ENCODE measurements at places on chromosomes 7 and 10. TPM values are rescaled to one million over a fixed set of nuclear protein-coding genes. Genes with fewer than 3 reads are reported as not detected.

GRCh38 chr10:32923849-32924248, 34.2 kb downstream of the ITGB1 start:
- DNase-seq, result no peak

DNA sequence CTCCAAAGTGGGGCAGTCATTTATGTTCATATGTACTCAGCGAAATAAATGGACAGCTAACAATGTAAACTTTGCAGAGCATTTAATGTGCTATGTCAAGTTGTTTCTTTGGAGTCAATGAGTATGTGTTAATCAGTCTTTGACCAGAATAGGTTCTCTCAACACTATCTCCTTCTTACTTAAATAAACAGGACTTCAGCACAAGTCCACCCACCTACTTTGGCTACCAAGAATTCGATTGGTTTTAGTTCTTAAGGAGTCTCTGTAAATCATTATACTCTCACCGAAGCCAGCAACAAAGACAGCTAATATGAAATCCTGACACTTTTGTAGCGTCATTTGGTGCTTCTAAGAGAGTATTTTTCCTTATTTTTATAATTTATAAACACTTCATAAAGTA, 6.9 kb downstream of the WEE2 start:
- DNase-seq, result no peak

DNA sequence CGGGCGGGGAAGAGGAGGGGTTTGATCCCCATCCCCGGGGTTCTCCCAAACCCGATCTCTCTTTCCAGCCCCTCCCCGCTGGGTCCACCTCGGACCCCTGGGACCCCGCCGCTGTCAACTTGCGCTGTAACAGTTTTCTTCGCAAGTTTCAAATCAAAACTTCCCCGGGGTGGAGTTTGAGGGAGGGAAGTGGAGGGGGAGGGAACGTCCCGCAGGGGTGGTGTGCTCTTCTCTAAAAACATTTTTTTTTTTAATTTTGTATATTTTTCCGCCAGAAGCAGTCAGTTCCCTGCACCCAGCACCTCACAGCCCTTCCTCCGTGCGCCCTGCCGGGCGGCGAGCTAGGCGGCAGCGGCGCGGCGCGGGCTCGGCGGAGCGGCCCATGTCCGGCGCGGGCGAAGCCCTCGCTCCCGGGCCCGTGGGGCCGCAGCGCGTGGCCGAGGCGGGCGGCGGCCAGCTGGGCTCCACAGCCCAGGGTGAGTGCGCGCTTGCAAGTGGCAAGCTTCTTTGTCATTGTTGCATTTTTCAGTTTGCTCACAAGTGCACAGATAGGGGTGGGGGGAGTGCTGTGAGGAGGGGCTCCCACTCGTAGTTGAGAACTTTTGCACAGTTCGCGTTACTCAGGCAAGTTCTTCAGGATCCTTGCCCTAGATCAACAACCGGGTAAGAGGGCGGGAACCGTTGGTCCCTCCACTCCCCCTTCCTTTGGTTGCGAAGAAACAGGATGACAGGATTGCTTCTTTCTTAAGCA, 933 bp downstream of the MDFIC start:
- no peak for DNase-seq

GRCh38 chr7:17623546-17624185, 316.6 kb downstream of the SNX13 start:
- DNase-seq, result no peak

CTAGE15 gene
- total RNA-seq, result 0.13 TPM

DNA sequence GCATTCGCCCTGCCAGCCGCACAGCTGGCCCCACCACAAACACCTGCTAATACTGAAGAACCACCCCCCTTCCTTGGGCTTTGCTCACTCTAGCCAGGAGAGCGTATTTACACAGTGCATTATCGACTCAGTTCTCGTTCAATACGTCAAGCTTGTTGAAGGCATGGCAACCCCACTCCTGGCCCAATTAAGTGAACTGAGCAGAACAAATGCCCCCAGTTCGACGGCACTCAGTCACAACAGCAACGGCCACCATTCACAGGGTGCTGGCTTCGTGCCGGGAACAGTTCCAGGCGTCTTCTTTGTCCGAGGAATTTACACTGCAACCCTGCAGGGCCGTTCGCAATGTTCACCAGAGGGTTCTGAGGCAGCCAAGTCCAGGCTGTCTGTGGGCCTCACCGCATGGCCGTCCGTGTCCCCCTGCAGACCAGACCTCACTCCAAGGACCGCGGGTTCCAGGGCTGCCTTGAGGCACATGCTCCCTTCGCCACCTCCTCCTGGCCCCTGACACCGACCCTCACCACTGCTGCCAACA, 175.3 kb downstream of the DIP2C start:
- DNase-seq, result no peak

VPS37D gene
- total RNA-seq, result 4.3 TPM

- no peak for DNase-seq
Observed at GRCh38 chr7:42283553-42283952, 46.5 kb upstream of the GLI3 start.

DNA sequence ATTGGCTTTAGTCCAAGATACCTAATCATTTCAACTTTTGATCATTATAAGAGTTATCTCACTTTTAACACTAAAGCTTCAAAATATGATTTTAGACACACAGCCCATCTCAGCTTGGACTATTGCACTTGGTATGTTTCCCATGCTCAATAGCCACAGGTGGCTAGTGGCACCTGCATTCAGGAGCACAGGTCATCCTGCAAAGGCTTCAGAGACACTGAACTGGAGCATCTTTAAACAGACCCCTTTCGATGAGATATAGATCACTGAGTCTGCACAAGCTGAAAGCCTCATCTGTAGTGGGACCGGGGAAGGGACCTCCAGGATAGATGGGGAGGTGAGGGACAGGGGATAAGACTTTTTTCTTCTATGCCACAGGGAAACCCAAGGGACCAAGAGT, 48.5 kb upstream of the TARP start:
- DNase-seq, result no peak

TMEM196 gene
- total RNA-seq, result not detected

DNA sequence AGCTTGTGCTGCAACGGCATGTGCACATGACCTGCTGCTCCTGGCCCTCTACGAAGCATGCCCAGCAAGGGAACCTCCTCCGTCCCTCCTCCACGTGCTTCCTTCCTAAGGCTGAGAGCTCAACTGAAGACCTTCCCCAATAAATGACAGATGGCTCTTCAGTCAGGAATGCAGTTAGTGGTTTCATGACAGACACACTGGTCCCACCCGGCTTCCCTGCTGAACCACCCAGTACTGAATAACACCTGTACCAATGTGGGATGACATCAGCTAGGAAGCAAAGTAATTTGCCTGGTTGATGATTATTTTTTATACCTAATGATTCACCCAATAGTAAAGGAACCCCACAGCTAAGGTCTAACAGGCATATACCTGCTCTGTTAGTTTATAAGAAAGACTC, 69.1 kb downstream of the SCRN1 start:
- no peak for DNase-seq

FRMD4A gene
- 80.0 TPM for total RNA-seq

AOAH gene
- total RNA-seq, result not detected

GRCh38 chr7:74003621-74004020, 24.4 kb upstream of the ELN start:
- no peak for DNase-seq

DNA sequence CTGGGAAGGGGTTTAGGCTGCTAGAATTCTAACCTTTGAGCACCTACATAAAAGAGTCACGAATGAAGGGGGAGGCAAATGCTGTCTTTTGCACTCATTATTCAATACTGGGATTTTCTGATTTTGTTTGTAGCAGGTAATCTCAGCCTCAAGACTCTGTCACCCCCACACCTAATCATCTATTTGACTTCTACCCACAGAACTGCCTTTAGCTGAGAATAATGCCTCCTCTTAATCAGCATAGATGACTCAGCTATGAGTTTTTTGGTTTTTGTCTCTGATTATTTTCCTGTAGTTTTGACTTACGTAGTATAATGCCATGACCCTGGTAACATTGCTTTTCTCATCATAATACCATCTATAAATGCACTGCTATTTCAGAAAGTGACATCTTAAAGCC, 42.7 kb upstream of the CACNB2 start:
- no peak for DNase-seq

GRCh38 chr7:135285547-135286233, 52.1 kb downstream of the STRA8 start:
- DNase-seq, result no peak

DNA sequence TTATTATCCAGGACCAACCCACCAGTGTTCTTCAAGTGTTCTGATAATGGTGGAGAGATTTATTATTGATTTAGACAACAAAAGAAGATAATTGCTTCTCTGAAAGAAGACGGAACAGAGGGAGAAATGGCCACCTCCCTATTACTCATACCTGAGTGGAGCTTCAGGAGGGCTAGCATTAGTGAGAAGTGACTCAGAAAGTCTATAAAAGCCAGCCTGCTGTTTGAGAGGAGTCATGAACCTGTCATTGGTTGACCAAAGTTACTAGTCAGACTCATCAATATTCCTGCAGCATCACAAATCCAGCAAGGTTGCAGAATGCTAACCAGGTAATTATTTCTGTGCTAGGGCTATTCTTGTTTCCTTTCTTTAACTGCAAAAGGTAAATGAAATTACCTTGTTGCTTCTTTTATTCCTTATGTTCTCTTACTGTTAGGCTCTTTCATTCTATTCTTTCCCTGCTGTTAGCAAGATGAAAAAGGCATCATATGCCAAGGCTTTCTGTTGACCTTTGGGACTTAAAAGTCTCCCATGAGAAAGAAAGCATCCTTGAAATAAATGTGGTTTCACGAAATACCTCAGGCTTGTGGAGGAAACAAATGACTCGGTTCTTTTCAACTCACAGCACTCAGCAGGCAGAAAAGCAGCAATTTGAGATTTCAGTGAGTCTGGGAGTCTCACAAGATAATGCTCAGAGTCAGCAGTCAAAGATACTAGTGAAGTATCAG, 256.4 kb upstream of the PHYHIPL start:
- DNase-seq, result no peak

DNA sequence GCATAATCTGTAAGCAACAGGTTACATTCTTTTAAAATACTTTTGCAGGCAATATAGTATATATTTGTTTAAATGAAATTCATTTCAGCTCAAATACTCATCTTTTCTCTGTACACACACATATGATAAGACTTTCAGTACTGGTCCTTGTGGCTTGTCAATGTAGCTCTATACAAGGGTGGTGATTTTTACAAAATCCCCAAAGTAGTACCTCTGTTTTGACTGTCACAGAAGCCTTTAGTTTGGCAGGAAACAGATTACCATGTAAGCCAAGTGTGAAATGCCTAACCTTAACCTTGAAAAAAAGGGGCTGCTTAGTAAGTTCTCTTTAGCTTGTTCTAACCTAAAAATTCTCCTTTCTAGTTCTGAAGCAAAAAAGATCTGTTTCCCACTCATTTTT, 87.9 kb downstream of the KCND2 start:
- DNase-seq, result no peak

DNA sequence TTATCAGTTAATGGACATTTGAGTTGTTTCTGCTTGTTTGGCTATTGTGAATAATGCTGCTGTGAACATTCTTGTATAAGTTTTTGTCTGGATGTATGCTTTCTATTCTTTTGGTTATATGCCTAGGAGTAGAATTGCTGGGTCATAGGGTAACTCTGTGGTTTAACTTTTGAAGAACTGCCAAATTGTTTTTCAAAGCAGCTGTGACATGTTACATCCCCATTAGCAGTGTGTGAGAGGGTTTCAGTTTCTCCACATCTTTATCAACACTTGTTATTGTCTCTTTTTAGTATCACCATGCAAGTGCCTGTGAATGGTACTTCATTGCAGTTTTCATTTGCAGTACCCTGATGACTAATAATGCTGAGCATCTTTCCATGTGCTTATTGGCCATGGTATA, 2.1 kb upstream of the NDUFB8 start:
- no peak for DNase-seq

- DNase-seq, result no peak
Observed at GRCh38 chr10:97943294-97943693, 87.1 kb downstream of the CRTAC1 start.

- no peak for DNase-seq
Observed at GRCh38 chr10:3867454-3868270, 82.7 kb upstream of the KLF6 start.

- no peak for DNase-seq
Observed at GRCh38 chr7:50822110-50822509, 39.4 kb upstream of the GRB10 start.

DNA sequence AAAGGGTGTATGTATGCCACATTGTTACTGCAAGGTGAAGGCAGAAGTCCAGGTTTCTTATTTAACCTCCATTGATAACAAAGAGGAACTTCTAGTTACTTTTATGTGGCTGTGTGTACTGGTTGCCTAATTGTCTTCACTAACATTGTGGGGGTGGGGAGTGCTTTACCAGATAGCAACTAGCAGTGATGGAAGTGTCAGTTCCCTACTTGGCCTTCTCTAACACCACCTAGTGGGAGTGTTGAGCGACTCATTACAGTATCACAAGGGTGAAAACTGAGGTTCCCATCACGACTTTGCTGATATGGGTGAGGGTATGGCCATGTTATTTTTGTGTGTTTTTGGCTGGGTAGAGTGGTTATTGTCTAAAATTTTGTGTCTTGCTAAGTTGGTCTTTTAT, 274.4 kb downstream of the THSD7A start:
- DNase-seq, result no peak

GRCh38 chr7:97771576-97771975, 39.7 kb downstream of the TAC1 start:
- no peak for DNase-seq

GAD2 gene
- total RNA-seq, result not detected

- DNase-seq, result no peak
Observed at GRCh38 chr7:19090526-19090925, 26.9 kb downstream of the TWIST1 start.

C10orf67 gene
- not detected for total RNA-seq

LRRD1 gene
- not detected for total RNA-seq

DNA sequence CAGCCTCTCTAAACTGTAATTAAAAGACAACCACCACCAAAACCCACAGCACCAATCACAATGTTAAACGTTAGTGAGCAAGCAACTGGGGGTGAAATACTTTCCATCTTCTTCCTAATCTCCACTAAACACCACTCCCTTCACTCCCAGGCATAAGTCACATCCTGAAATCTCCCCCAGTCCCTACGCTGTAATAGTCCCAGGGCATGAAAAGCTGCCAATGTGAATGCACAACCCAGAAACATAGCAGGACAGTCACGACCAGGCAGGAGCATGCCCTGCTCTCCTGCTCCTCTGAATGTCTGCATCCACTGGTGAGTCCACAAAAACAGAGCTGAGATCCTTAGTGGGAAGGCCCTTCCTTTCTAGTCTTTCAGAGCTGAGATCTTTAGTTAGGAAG, 288.9 kb downstream of the PARD3 start:
- DNase-seq, result peak; percentile 7

DNA sequence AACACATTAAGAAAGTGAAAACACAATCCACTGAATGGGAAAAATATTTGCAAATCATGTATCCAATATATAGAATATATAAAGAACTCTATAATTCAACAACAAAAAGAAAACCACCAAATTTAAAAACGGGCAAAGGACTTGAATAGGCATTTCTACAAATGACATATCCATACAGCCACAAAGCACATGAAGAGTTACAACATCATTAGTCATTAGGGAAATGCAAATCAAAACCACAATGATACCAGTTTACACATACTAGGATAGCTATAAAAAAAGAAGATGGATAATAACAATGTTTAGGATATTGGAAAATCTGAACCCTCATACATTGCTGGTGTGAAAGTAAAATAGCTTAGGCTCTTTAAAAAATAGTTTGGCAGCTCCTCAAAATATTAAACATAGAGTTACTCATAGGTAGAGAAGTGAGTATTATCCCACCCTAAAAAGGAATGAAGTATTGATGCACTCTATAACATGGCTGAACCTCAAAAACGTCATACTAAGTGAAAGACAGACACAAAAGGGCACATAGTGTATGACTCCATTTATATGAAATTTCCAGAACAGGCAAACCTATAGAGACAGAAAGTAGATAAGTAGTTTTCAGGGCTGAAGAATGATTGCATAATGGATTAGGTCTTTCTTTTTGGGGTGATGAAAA, 4.5 kb downstream of the ZPBP start:
- no peak for DNase-seq

MEPCE gene
- total RNA-seq, result 48.3 TPM
